ENCODE measurements at places on chromosomes 4 and X.

- H3K4me1 ChIP-seq = no peaks in the 10 kb centered on the region
- H3K36me3 ChIP-seq = no peaks in the 10 kb centered on the region
- H3K27me3 ChIP-seq = no peaks in the 10 kb centered on the region
- no peak for DNase-seq
- H3K4me3 ChIP-seq = no peak overlapping the region
Observed at GRCh38 chr4:125620066-125620860, 305.5 kb downstream of the FAT4 start.

DNA sequence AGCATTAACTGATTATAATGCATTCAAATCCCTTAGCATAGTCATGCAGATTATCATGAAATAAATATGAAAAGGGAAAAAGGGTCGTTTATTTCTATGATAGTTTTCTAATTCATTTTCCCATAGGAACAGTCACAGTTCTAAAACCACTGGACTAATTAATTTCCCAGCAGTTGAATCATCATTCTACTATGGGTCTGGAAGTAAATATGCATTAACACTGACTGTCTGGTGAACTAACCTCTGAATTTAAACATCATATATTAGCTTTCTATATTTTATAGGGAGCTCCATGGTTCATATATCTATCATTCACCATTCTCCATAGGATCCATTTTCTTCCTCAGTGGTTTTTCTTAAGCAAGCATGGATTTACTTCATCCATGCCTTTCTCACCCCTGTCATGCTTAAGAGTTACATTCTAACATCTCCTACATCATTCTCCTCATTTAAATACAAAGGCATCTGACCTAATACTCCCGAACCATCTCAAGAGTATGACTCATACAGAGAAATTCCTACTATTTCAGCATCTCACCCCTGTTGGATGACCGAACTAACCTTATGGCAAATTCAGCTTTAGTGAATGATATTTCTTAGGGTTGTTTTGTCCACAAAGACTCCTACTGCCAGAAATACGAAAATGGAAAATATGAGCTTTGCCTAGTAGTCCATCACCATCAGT lies 198.7 kb upstream of the ADAMTS3 start:
- no peaks in the 10 kb centered on the region for H3K4me1 ChIP-seq
- no peak overlapping the region for H3K4me3 ChIP-seq
- no peak for DNase-seq
- no peaks in the 10 kb centered on the region for H3K36me3 ChIP-seq
- H3K27ac ChIP-seq = no peak overlapping the region
- no peaks in the 10 kb centered on the region for H3K27me3 ChIP-seq

DNA sequence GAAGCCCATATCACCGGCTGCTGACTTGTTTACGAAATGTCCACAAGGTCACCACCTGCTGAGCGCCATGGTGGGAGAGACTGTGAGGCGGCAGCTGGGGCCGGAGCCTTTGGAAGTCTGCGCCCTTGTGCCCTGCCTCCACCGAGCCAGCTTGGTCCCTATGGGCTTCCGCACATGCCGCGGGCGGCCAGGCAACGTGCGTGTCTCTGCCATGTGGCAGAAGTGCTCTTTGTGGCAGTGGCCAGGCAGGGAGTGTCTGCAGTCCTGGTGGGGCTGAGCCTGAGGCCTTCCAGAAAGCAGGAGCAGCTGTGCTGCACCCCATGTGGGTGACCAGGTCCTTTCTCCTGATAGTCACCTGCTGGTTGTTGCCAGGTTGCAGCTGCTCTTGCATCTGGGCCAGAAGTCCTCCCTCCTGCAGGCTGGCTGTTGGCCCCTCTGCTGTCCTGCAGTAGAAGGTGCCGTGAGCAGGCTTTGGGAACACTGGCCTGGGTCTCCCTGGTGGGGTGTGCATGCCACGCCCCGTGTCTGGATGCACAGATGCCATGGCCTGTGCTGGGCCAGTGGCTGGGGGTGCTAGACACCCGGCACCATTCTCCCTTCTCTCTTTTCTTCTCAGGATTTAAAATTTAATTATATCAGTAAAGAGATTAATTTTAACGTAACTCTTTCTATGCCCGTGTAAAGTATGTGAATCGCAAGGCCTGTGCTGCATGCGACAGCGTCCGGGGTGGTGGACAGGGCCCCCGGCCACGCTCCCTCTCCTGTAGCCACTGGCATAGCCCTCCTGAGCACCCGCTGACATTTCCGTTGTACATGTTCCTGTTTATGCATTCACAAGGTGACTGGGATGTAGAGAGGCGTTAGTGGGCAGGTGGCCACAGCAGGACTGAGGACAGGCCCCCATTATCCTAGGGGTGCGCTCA lies 8.7 kb upstream of the MSANTD1 start:
- H3K27ac ChIP-seq = no peak overlapping the region
- DNase-seq = no peak
- H3K27me3 ChIP-seq = no peaks in the 10 kb centered on the region
- H3K4me3 ChIP-seq = no peak overlapping the region
- H3K4me1 ChIP-seq = peaks cover 11% of the 10 kb centered on the region

- no peaks in the 10 kb centered on the region for H3K36me3 ChIP-seq
- no peaks in the 10 kb centered on the region for H3K27me3 ChIP-seq
- no peak overlapping the region for H3K4me3 ChIP-seq
- H3K27ac ChIP-seq = no peak overlapping the region
Observed at GRCh38 chrX:123713841-123714240, 19.0 kb downstream of the THOC2 start.

DNA sequence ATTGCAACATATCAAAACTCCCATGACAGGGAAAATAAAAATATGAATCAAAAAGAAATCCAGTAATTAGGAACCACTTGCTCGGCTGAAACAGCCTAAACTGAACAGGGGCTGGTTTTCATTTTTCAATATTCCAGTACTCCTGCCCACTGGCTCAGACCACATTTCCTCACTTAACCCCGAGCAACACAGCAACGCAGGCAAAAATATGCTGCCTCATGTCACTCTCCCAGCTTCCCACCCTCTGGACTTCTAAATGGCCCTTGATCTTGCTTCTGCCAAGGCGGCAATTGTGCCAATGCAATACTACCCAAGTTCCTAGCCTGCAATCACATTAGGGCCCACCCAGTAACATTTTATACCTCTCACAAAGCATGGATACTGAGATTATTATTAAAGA lies 30.6 kb downstream of the USP46 start:
- no peaks in the 10 kb centered on the region for H3K4me1 ChIP-seq
- no peaks in the 10 kb centered on the region for H3K27me3 ChIP-seq
- no peaks in the 10 kb centered on the region for H3K36me3 ChIP-seq
- H3K4me3 ChIP-seq = no peak overlapping the region

All from CD4-positive, alpha-beta memory T cell (primary cell).